Immature natural killer cell (primary cell): ENCODE measurements at places on chromosomes 16 and 17. TPM values are rescaled to one million over a fixed set of nuclear protein-coding genes. Genes with fewer than 3 reads are reported as not detected.
A peak's percentile ranks its signal among the peaks of the same experiment; 100 is the strongest.

CES3 gene
- not detected for polyA plus RNA-seq

IL34 gene
- not detected for polyA plus RNA-seq

DNA sequence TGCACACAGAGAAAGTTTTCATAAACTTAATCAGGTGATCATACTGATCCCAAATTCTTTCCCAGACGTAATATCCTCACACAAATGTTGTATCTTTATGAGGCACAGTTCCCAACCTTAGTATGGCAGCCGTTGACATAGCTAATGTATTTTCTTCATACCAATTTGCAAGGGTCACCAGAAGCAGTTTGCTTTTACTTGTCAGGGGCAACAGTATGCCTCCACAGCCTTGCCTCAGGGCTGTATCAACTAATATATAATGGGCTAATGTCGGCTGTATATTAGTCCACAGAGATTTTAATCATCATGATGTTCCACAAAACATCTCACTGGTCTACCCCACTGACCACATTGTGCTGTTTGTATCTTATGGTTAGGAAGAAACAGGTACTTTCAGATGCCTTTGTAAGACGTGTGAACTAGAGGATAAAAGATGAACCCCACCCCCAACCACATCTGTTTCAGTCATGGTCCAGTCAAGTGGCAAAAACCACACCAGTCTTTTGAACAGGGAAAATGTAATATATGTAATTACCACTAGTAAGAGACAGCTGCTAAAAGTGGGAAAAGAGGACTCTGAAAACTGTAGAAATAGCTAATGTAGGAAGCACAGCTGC is 55.2 kb downstream of the GAN start:
- H3K4me1 ChIP-seq = peaks cover 13% of the 10 kb centered on the region
- peak overlapping the region; percentile 50 for H3K27ac ChIP-seq

GRCh38 chr16:4136229-4136813 is 20.1 kb upstream of the ADCY9 start:
- H3K27me3 ChIP-seq = peaks cover 3% of the 10 kb centered on the region
- H3K36me3 ChIP-seq = no peaks in the 10 kb centered on the region
- DNase-seq = no peak

- H3K27ac ChIP-seq = no peak overlapping the region
- H3K27me3 ChIP-seq = peaks cover 3% of the 10 kb centered on the region
- no peaks in the 10 kb centered on the region for H3K36me3 ChIP-seq
- no peak for DNase-seq
Measured at GRCh38 chr16:56580391-56581048, 8.8 kb upstream of the MT3 start.

DNA sequence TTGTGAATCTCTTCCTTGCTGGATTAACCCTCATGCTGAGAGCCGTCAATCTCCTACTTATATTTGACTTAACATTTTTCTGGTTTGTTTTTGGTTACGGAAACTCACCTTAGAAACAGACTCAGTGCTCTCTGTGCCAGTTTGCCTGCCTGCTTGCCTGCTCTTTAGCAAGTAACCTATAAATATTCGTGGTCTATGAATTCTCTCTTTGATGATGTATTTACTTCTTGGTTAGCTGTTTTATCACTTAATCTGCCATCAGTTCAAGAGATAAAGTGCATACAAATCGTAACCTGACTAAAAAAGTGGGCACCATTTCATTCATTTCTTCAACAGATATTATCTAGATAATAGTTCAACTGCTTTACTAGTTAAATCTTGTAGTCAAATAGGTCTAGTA is 26.7 kb downstream of the CYB5B start:
- peak overlapping the region; percentile 15 for H3K27ac ChIP-seq
- H3K4me3 ChIP-seq = no peak overlapping the region
- peaks cover 28% of the 10 kb centered on the region for H3K36me3 ChIP-seq
- DNase-seq = no peak
- H3K4me1 ChIP-seq = peaks cover 77% of the 10 kb centered on the region

GRCh38 chr16:8855051-8855786 is 13.6 kb downstream of the CARHSP1 start:
- H3K27me3 ChIP-seq = peaks cover 7% of the 10 kb centered on the region
- H3K4me1 ChIP-seq = peaks cover 40% of the 10 kb centered on the region
- H3K36me3 ChIP-seq = peaks cover 5% of the 10 kb centered on the region
- H3K27ac ChIP-seq = peak overlapping the region; percentile 49
- no peak for DNase-seq

DNA sequence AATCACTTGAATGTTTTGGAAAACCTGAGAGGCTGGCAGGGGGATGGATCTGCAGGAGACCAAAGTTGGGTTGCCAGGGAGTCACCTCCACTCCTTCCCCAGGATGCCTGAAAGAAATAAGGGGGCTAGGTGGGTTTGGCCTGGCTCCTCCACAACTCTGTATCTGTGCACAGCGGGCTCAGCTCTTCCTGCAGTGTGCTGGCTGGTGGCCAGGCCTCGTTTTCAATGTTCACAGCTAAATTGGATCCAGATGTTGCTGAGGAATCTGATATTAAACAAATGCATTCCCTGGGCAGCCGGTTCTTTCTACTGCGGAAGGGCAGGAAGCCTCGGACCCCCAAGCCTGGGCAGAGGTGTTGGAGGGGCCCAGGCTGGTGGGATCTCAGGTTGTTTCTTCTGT is 106.2 kb downstream of the N4BP1 start:
- DNase-seq = no peak
- H3K27me3 ChIP-seq = no peaks in the 10 kb centered on the region
- H3K4me3 ChIP-seq = no peak overlapping the region

GRCh38 chr17:38584350-38584925 is 21.3 kb downstream of the SRCIN1 start:
- no peak overlapping the region for H3K27ac ChIP-seq
- peak overlapping the region; percentile 21 for H3K4me3 ChIP-seq
- H3K27me3 ChIP-seq = peaks cover 18% of the 10 kb centered on the region
